Stimulated activated CD8-positive, alpha-beta memory T cell treated with anti-CD3 and anti-CD28 coated beads, Interleukin-7, amount 100 ng/mL, for 1 hour (primary cell): ENCODE measurements at places on chromosomes 11 and 22.

GRCh38 chr22:37388538-37388937, 38.7 kb downstream of the ELFN2 start:
- no peak for DNase-seq

- no peak for DNase-seq
Observed at GRCh38 chr11:122816761-122817520, 21.4 kb upstream of the CRTAM start.

DNA sequence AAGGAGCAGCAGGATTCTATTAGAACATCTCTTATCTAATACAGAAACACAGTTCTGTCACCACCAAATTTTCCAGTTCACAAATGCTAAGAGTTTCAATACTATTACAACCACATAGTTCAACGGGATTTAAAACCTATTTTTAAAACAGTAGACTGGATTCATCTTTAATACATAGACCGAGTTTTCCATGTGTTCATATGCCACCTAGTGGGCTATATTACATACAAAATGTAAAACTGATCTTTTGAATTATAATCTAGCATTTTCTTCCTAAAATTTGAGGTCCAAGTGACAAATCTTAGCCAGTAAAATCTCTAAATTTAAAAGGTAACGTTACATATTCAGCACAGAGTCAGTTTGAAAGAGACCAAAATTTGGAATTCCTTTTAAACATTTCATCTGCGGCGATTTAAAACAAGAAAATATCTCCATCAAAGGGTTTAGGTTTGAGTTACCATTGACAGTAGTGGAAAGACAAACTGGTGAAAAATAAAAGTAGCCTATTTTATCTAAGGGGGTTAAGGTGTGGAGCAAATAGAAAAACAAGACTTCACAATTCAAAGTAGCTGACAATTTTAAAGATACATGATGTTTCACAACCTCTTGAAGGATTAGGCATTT, 269.3 kb upstream of the MPPED2 start:
- no peak for DNase-seq

GRCh38 chr11:118652681-118653181, 26.7 kb downstream of the TREH start:
- no peak for DNase-seq

DNA sequence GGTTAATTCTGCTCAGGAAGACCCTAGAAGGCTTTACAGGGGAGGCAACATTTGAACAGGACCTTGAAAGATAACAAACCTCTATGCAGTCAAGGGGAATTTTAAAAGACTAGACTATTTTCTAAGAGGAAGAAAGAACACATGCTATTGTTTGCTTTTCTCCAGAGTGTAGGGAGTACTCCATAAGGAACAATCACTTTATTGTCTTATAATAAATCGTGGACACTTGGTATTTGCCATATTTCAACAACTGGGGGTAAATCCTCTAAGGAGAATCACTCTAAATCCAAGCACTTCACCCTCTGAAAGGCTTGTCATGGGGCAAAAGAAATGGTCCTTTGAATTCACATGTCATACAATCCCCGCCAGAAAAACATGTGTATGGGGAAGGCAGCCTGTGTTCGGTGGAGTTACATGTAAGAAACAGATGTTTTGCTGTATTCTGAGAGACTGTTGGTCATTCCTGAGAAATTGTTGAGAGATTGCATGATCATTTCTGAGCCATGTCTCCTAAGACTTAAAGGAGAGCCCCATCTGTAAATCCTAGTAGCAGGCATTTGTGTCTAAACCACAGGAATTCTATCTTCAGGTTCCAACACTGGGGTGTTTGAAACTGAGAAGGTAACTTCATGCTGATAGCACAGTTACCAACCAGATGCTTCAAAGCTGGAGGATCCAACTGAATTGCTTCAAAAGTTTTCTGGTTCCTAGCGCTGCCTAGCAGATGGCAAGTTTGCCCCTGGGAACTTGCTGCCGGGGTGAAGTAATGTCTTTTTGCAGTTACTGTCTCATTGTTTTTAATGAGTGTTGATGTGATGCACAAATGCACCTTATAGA, 66.8 kb downstream of the FZD4 start:
- DNase-seq, result no peak

GRCh38 chr11:13287036-13287435, 9.4 kb downstream of the BMAL1 start:
- no peak for DNase-seq

DNA sequence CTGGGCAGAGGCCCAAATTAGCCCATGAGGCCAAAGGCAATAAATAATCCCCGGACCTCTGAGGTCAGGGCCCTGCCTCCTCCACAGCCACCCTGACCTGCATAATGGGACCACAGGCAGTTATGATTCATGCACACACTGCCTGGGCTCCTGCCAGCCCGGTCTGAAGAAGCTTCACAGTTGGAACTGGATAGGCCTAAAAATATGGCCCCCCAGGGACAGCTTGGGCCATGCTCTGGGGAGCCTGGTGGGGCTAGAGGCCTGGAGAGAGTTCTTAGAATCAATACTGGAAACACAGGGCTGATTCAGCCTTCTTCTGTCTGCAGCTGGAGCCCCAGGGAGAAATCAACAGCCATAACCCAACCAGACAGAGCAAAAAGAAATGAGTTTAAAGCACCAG, 112.8 kb upstream of the CADM1 start:
- no peak for DNase-seq

DNA sequence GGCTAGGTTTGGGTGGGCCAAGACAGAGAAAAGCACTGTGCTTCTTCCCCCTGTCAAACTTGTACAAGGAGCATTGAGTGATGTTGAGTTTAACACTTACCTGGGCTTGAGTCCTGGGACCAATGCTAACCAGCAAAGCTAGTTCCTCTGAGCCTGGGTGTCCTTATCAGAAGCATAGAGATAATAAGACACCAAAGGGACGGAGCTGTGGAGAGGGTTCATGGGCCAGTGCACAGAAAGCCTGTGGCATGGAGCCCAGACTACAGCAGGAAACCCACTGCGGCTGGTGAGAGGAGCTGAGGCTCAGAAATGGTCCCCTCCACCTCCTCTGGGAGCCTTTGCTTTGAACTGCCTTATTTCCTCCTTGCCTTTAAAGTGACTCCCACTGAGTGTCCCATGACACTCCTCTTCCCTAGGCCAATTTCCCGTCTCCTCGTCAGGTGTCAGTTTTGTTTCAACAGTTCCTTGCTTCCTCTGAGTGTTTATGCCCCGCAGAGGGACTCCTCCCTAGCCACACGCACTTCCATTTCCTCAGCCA, 9.4 kb downstream of the SLCO2B1 start:
- no peak for DNase-seq

DNA sequence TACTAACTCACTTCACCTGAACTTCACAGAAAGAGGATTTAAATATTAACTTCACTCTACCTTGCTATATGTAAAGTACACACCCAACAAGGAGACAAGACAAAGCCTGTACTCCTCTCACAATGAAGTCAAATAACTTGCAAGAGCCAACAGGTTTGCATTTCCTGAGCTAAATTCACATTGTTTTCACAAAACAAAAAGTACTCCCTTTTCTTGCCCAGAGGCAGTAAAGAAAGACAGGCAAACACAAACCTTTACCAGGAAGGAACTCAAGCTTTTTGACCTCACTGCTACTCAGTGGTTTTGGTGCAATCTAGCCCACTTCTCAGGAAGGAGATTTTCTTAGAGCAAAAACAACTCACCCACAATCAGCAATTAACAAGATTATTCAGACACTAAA, 15.7 kb downstream of the USP28 start:
- DNase-seq, result no peak

- DNase-seq, result no peak
Observed at GRCh38 chr11:69257838-69258658, 35.9 kb upstream of the MYEOV start.

GRCh38 chr11:25702417-25702816, 629.5 kb upstream of the ANO3 start:
- DNase-seq, result no peak

DNA sequence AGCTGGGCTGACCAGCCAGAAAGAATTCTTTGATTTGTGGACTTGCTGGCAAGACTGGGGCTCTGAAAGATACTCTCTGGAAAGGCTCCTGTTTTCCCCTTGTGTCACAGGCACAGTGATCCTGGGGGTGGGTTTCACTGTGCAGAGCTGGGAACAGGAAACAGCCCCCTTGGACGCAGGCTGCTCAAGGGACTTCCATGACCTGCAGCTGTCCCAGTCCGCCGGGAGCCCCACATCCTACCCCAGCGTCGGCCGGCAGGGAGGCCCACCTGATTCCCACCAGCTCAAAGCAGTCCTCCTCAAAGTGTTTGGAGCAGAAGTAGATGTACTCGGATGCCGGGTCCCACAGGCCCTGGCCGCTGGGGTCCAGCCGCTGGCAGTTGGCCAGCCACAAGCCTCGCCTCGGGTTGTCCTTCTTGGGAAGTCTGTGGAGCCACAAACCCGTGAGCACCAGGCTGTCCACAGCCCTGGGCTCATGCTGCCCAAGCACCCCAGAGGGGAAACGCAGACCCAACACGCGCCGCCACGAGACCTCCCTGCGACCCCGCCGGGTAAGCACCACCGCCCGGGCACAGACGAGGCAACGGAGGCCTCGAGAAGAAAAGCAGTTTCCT, 824 bp downstream of the THAP7 start:
- no peak for DNase-seq

- DNase-seq, result no peak
Observed at GRCh38 chr11:2991452-2992233, 486 bp downstream of the NAP1L4 start.

- no peak for DNase-seq
Observed at GRCh38 chr11:68311160-68312116, 953 bp upstream of the LRP5 start.
